ENCODE measurements at places on chromosomes 11 and 22.
A peak's percentile ranks its signal among the peaks of the same experiment; 100 is the strongest.

DNA sequence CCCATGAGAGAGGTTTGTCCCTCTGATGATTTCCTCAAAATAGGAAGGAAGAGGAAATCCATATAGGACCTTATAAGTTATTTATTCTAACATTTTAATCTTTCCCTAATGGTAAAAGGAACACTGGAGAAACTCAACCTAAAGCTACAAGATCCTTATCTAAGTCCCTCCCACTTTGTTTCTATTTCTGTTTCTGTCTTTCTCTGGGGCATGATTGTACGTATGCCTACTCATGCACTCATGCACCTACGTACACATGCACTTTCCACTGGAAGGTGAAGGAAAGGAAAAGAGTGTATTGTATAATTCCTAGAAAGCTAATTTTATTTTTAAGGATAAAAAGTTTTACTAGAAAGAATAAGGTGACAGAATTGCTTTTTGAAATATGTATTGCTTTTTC, 125.0 kb downstream of the RAB38 start:
- DNase-seq: no peak

GRCh38 chr11:3341298-3341697, 37.6 kb downstream of the ZNF195 start:
- peak; percentile 39 for DNase-seq

- DNase-seq: peak; percentile 23
These were observed at the start of gene PITPNM1 for GRCh38 chr11:67504950-67505581. TSS of gene PITPNM1 (minus strand) at chr11:67505363. CDS start at chr11:67504180, 1,183 bp downstream.

- no peak for DNase-seq
These were observed 193.4 kb upstream of the KIRREL3 start for GRCh38 chr11:127193950-127194349.

DNA sequence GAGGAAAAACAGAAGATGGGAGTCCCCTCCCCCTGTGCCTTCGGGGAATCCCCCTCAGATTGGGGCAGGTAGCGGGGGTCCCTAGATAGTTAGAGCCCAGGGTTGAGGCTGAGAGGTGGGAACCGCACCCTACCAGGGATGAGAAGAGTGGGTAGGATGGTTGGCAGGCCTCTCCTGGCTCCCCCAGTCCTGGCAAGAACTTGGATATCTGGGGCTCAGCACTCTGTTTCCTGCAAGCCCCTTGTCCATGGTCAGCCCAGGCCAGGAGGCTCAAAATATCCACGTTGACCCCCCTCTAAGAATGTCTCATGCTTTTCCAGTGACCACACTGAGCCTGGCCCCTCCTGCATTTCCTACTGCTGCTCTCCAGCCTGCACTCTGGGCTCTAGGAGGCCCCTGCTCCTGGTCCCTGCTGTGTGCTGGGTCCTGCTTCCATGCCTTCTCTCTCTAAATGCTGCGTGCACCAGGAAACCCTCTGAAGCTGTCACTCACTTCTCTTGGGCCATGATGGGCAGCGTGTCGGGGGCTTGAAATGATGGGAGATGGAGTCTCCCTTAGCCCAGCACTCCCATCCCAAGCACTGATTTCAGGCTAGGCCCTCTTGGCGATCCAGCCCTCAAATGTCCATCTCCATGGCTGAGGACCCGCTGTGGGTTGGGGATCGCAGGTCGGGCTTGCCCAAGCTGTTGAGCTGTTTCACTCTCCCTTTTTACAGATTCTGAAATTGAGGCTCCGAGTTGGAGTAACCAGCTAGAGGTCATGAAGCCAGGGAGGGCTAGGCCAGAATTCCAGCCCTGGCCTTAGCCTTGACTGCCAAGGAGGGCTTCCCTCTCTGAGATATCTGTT, 2.0 kb downstream of the MAP3K11 start:
- DNase-seq: no peak

- DNase-seq: no peak
These were observed 184.0 kb upstream of the TBCEL start for GRCh38 chr11:120839846-120840402.

DNA sequence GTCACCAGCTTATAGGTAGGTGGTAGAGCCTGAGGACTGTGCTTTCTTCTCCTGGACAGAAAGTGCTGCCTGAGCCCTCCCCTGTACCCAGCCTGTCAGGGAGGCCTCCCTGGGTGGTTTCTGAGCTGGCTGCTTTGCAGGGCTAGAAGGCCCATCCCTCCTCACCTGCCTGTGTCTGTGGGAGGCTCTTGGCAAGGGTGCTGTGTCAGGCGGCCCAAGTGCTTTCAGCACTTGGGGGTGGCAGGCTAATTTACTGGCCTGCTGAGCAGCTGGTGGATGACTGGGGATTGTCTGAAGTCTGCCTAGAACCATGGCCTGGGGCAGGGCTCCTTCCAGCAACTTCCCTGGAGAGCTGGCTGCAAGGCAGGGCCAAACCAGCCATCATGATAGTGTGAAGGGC, 139.0 kb upstream of the NAV2 start:
- no peak for DNase-seq

- DNase-seq: peak; percentile 22
These were observed 318.7 kb downstream of the BUD13 start for GRCh38 chr11:116454020-116454645.

DNA sequence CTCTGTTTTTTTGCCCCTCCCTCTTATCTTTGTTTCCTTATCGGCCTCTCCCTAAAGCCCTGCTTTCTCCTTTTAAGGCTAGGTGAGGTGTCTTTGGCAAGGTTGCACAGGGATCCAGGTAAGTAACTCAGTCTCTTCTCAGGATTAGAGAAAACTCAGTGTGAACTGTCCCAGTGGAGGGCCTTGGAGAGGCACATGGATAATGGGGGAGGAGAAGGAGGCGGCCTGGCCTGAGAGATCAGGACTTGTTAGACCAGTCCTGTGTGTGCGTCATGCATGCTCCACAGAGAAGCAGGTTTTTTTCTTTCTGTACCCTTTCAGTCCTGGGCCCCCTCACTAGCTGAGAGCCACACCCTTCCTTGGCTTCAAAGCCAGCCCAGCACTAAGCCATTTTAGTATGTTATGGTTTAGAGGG, 19.9 kb downstream of the CTNND1 start:
- no peak for DNase-seq

DNA sequence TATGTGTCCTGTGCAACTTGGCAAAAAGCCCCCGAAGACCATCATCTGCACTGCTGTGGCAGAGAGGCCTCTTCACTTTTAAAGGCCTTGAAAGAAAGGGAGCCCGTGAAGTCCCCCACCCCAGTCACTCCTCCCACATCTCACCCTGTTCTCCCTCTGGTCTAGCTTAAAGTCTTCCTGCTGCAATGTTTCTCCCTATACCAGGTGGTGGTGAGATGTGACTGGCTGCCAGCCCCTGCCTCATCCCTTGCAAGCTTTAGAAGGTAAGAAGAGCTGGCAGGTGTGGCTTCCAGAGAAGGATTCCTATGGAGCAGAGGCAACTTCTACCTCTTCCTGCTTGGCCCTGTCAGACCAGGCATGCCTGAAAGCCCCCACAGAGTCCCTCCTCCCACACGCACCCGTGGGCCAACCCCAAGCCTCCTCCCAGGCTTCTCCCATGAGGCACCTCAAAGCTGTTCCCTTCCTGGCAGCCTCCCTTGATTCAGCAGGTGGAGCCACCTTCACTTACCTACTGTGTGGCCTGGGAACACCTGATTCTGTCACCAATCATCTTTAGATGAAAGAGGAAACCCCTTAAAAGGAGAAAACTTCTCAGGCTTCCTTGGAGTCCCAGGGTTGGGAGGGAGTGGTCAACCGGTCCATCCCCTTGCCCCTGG, 4.0 kb upstream of the TRIM29 start:
- DNase-seq: no peak

GRCh38 chr22:31230871-31231621, 18.9 kb downstream of the LIMK2 start:
- DNase-seq: peak; percentile 28

GRCh38 chr11:30960387-30960992, 374.3 kb upstream of the MPPED2 start:
- DNase-seq: peak; percentile 35

DNA sequence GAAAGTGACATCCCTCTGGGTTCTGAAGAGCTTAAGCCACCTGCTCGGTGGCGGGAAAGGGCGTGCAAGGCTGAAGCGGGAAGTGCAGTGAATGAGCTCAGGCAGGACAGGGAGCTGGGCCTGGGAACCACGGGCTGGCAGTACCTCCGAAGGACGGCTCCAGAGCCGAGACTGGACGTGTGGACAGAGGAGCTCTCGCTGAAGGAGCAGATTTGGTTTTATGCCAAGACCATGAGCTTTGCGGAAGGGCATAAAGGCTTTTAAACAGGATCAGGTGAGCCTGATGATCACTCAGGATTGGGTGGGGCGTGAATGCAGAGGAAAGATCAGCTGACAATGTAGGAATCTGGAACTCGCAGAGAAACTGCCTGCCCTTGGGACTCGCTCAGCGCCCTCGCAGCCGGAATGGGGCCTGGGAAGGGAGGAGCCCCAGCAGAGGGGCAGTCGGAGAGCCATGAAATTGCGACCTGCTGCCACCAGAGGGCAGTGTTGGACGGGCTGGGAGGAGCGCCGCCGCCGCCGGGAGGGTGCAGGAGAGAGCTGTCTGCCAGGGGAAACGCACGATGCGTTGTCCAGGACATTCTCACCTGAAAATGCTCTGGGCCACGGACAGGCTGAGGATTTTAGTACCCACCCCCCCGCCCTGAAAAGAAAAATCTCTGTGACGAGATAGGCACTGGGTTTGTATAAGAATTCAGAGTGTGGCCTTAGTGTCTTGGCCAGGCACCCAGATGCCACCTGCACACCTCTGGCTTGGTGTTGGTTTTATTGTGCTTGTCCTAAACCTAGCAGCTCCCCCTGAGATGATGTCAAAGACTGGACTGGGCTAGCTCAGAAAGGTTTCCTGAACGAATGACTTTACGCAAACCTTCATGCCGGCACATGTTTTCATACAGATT, 324.4 kb downstream of the NTM start:
- DNase-seq: peak; percentile 35

- no peak for DNase-seq
These were observed 840.3 kb downstream of the OPCML start for GRCh38 chr11:132691848-132692550.

GRCh38 chr22:19997561-19998231, 18.9 kb downstream of the ARVCF start:
- no peak for DNase-seq

DNA sequence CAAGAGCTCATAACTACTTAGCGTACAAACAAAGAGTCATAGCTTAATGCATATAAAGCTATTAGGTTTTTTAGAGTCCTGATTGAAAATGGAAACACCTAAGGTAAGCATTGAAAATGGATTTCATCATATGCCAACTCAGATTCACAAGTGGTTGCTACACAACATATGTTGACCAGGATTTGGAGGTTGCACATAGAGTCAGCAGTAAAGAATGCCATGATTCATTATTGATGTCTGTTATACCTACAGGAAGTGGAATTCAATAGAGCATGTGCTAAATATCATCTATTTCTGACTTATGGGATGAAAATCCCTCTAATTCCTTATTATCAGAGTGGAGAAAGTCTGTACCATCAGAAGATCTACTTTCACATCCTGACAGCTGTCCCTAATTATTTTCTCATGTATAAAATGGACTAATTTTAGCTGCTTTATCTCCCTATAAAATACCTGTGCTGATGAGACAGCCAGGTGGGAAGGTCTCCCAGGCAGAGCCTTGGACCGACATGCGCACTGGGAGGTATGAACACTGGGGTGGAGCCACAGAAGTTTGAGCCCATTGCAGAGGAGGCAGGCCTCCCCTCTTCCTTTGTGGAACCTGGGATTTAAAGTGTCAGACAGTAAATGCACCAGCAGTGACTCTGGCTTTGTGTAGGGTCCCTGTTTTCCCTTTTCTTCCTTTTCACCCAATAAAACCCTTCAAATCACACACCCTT, 204.2 kb downstream of the AASDHPPT start:
- DNase-seq: no peak
